ENCODE measurements at places on chromosomes 12 and 14.

DNA sequence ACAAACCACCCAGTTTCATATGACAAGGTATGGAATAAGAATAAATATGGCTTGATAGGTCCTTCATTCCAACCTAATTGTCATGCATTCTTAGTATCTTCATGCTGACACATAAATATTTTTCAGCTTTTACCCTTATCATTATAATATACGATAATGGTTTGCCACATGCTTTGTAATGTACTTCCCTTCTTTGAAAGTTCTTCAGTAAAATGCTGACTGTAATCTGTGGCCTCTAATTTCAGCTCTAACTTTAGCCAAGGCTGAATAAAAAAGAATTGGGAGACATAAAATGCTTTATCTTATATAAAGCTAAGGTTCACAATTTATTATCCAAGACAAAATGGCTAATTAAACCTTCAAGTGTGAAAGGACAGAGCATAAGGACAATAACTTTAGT, 2.6 kb upstream of the MAP4K5 start:
- no peaks in the 10 kb centered on the region for H3K36me3 ChIP-seq
- no peak for DNase-seq
- no peak overlapping the region for H3K27ac ChIP-seq
- peaks cover 15% of the 10 kb centered on the region for H3K4me1 ChIP-seq
- no peak overlapping the region for H3K4me3 ChIP-seq

DNA sequence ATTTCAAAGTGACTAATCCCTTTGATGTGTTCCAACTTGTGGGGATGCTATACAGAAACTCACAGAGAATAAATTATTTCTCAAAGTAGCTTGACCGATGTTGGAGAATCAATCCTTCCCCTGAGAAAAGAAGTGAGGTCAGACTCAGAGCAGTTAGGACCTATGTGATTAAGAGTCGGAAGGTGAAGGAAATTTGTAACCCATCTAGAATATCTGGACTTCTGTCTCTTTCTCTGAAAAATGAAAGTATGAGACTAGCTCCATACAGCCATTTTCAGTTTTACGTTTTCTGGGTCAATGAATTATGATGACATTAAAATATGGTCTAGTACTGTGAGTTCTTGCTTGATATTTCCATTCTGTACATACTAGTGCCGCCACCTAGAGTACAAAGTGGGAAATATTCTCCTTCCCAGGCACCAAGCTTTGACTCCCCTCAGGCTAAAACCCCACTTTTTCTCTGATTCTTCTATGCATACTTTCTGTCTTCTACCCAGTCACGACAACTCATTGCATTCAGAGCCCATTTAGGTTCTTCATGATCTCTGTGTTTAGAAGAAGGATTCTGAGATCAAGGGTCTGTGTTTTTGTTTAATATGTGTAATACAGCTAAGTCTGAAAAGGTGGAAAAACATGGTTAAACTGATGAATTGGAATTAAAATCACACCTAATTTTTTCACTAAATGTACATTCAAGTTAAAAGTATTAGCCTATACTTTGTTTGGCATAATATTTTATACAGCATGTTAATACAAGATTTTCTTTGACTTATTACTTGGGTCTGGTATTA, 6.9 kb upstream of the NTS start:
- H3K36me3 ChIP-seq, result no peaks in the 10 kb centered on the region
- no peak for DNase-seq
- H3K27ac ChIP-seq, result no peak overlapping the region
- H3K4me3 ChIP-seq, result no peak overlapping the region

GRCh38 chr14:52244997-52245396, 22.5 kb upstream of the PTGDR start:
- no peaks in the 10 kb centered on the region for H3K27me3 ChIP-seq
- H3K36me3 ChIP-seq, result no peaks in the 10 kb centered on the region
- H3K4me1 ChIP-seq, result no peaks in the 10 kb centered on the region
- H3K27ac ChIP-seq, result no peak overlapping the region
- DNase-seq, result no peak

GRCh38 chr14:20697273-20698017, 8.9 kb downstream of the ANG start:
- peak; percentile 76 for DNase-seq
- no peaks in the 10 kb centered on the region for H3K4me1 ChIP-seq
- no peak overlapping the region for H3K4me3 ChIP-seq
- no peaks in the 10 kb centered on the region for H3K36me3 ChIP-seq
- H3K27ac ChIP-seq, result no peak overlapping the region

GRCh38 chr14:105420974-105421674, 1.5 kb downstream of the MTA1 start:
- H3K4me3 ChIP-seq, result peak overlapping the region; percentile 69
- no peak for DNase-seq
- no peaks in the 10 kb centered on the region for H3K27me3 ChIP-seq
- no peaks in the 10 kb centered on the region for H3K4me1 ChIP-seq
- H3K27ac ChIP-seq, result peak overlapping the region; percentile 74
- H3K36me3 ChIP-seq, result no peaks in the 10 kb centered on the region

DNA sequence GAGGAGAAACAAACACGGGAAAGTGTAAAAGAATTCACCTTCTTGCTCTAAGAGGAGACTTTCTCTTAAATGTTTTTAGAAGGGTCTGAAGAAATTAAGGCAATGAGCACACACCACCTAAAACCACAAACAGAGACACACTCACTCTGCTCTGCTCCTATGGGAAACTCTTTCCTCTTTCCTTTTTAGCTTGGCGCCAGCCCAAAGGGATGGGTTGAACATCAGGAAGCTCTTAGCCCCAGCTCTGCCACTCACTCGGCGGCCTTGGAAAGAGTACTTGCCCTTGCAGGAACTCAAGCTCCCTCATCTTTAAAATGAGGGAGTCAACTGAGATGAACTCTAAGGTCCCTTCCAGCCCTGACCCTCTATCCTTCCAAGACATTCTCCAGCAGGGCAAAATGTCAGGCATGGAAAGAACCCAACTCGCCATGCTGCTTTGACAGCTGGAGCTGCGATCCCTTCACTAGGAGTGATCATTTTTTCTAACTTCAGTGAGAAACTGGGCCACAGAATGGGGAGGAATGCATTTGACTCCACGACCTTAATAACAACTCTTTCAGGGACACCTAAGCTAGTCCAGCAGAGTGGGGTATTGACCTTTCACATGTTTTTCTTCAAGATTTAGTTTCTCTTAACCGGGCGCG, 980 bp upstream of the RNASE8 start:
- H3K27ac ChIP-seq, result no peak overlapping the region
- H3K27me3 ChIP-seq, result no peaks in the 10 kb centered on the region
- no peak overlapping the region for H3K4me3 ChIP-seq
- DNase-seq, result no peak

DNA sequence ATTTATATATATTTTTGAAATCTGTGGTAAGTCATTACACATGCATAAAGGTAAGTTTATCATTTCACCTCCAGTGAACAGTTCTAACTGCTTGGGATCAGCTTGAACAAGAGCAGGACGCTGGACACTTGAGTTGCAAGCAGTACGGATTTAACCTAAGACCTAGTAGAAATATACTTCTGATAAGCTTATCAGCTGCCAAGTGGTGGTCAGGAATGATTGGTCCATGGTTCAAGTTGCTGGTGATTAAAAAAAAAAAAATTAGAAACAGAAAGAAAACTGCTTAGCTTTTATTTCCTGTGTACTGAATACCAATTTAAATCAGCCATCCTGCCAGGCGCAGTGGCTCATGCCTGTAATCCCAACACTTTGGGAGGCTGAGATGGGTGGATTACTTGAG, 88.6 kb downstream of the AEBP2 start:
- no peaks in the 10 kb centered on the region for H3K4me1 ChIP-seq
- DNase-seq, result no peak
- no peak overlapping the region for H3K4me3 ChIP-seq
- H3K27me3 ChIP-seq, result no peaks in the 10 kb centered on the region
- no peaks in the 10 kb centered on the region for H3K36me3 ChIP-seq

DNA sequence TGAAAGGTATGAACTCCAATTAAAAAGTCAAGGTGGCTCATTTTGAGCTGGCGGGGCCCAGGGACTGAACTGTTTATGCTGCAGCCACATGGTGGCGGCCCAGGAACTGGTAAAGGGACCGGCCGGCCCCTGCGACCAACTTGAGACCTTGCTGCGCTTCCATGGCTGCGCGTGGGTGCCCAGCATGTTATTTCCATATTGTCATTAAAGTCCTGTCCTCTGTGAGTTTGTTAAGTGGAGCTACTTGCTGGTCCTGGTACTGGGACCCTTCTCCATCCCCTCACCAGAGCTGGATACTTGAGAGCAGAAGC, 62.3 kb downstream of the BEGAIN start:
- peak; percentile 44 for DNase-seq
- no peak overlapping the region for H3K27ac ChIP-seq
- peaks cover 14% of the 10 kb centered on the region for H3K36me3 ChIP-seq
- H3K27me3 ChIP-seq, result no peaks in the 10 kb centered on the region

- H3K27ac ChIP-seq, result no peak overlapping the region
- H3K36me3 ChIP-seq, result no peaks in the 10 kb centered on the region
- H3K4me1 ChIP-seq, result no peaks in the 10 kb centered on the region
Measured at GRCh38 chr14:51539571-51540037, 112.1 kb upstream of the FRMD6 start.

DNA sequence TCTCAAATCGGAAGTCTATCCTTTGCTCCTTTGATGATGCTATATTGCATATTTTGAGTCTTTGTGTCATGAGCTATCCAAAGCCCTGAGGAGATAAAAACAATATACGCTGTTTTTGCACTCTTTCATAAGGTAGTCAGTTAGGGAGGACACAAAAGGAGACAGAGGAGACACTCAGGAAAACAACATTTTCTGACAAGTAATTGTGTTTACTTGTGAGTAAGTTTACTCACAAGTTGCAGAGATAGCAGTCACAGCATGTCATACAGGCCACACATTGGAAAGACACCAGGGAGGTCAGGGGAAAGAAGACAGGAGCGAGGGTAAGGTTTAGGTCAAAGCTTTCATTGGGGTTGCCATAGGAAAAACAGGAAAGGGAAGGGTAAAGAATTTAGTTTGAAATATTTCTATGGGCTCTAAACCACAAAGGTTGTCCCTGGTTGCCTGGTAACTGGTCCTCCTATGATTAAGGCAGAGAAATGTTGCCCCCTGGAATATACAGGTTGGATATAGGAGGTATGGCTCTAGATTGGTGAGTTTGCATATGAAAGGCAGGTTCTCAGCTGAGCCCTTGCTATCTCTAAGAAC, 7.4 kb upstream of the GABARAPL1 start:
- no peaks in the 10 kb centered on the region for H3K27me3 ChIP-seq
- no peaks in the 10 kb centered on the region for H3K4me1 ChIP-seq
- no peak for DNase-seq
- no peak overlapping the region for H3K27ac ChIP-seq
- H3K36me3 ChIP-seq, result no peaks in the 10 kb centered on the region

- H3K4me3 ChIP-seq, result no peak overlapping the region
- no peaks in the 10 kb centered on the region for H3K27me3 ChIP-seq
- DNase-seq, result no peak
- no peak overlapping the region for H3K27ac ChIP-seq
- no peaks in the 10 kb centered on the region for H3K36me3 ChIP-seq
Measured at GRCh38 chr14:82500222-82500621, 966.6 kb upstream of the SEL1L start.

DNA sequence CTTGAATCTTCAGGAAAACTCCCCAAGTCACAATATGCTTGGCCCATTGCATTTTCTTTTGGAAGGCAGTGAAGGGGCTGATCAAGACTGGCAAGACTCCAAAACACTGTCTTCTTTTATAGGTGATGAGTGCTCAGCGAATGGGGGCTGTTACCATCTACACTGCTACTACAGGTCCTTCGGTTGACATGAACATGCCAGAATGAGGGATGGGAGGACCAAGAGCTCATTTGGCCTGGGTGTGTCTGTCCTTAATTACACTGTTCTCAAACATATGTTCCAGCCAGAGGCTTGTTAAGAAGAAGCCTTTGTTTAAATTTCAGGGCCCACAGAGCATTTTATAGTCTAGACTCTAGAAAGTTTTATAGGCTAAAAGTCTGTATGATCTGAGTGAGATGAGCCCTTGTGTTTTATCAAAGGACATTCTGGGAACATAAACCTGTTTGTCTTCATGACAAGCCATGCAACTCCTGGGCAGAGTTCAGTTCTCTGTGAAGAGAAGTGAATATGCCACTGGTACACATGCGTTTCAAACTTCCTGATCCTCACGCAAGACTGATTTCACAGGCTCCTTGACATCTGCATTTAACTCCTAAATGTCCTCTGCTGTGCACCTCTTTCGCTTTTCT, 4.7 kb upstream of the FAM234B start:
- no peaks in the 10 kb centered on the region for H3K4me1 ChIP-seq
- no peak for DNase-seq
- no peaks in the 10 kb centered on the region for H3K36me3 ChIP-seq
- no peak overlapping the region for H3K27ac ChIP-seq
- H3K27me3 ChIP-seq, result no peaks in the 10 kb centered on the region

All from right atrium auricular region (tissue), 2 donors.